ENCODE measurements at places on chromosomes 7 and 10. TPM values are rescaled to one million over a fixed set of nuclear protein-coding genes. Genes with fewer than 3 reads are reported as not detected.

The OR13A1 gene
- total RNA-seq = not detected

The SNCG gene
- 77.7 TPM for total RNA-seq

The NOLC1 gene
- total RNA-seq = 79.2 TPM

The GRID1 gene
- not detected for total RNA-seq

The WNT16 gene
- not detected for total RNA-seq

The GPRIN2 gene
- total RNA-seq = not detected

Measured in mammary microvascular endothelial cell (primary cell).